AG08395 (cell line): ENCODE measurements at places on chromosomes 16 and 17.
A peak's percentile ranks its signal among the peaks of the same experiment; 100 is the strongest.

GRCh38 chr17:34261568-34262337 is 6.7 kb downstream of the CCL2 start:
- DNase-seq, result no peak

DNA sequence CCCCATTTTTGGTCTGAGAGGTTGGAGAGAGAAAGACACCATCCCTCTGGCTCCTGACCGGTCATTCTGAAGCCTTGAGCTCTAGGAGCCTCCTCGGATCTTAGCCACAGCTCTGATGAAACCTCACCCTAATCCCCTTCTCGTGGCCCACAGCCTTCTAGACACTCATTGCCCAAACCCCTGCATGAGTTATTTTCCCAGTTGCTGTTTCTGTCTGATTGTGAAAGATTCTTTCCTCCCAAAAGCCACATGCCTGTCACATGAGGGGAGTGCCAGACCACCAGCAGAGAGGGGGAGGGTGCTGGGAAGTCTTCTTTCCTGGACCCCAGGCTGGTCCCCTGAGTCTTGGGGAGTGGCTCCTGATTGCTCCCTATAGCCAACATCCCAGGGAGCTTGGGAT is 17.6 kb upstream of the ABR start:
- DNase-seq, result peak; percentile 68

DNA sequence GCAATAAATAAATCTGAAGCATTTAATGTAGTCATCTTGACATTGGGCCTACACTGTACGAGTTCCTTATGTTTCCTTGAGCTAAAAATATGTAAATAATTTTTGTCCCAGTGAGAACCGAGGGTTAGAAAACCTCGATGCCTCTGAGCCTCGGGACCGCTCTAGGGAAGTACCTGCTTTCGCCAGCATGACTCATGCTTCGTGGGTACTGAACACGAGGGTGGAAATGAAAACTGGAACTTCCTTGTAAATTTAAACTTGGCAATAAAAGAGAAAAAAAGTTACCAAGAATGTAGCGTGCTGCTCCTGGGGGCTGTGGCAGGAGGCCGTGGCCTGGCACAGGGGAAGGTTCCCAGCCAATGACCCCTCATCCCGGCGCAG is 74.1 kb downstream of the SOCS1 start:
- no peak for DNase-seq

- DNase-seq, result no peak
These were observed 2.5 kb upstream of the FBXL19 start for GRCh38 chr16:30920891-30921290.

DNA sequence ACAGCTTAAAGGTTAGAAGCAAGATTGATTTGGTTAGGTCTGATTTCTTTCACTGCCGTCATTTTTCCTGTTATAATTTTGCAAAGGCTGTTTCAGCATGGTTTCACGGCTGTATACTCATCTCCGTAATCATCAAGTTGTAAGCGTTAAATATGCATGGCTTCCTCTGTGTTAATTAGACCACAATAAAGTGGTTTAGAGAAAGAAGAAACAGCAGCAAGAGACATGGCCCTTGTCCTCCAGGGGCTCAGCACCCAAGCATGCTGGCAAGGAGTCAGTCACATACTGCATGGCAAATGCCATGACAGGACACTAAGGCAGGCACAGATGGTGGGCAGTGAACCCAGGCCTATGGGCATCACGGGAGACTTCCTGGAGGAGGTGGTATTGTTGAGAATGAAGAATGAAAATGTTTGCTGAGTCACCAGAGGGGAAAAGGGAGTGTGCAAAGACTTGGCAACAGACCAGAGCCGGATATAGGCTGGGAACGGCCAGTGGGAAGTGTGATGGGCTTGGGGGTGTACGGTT is 61.4 kb upstream of the PLCG2 start:
- no peak for DNase-seq

DNA sequence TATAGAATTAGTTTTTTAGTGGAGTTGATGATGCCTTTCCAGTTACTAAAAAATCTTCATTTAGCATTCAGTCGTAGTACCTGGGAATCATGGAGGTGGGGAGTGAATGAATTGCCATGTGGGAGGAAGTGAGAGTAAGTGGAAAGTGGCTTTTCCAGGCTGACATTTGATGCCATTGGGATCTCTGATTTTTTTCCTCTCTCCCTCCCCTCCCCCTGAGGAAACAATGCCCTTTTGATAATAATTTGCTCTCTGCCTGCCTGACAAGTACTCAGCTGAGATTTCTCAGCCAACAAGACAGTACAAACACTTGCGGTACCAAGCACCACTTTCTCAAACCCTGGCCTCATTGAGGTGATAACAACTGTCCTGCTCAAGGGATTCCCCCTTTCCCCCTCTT is 2.2 kb downstream of the UBE2Z start:
- DNase-seq, result no peak

- no peak for DNase-seq
These were observed 33.4 kb upstream of the TBX2 start for GRCh38 chr17:61366076-61366714.

DNA sequence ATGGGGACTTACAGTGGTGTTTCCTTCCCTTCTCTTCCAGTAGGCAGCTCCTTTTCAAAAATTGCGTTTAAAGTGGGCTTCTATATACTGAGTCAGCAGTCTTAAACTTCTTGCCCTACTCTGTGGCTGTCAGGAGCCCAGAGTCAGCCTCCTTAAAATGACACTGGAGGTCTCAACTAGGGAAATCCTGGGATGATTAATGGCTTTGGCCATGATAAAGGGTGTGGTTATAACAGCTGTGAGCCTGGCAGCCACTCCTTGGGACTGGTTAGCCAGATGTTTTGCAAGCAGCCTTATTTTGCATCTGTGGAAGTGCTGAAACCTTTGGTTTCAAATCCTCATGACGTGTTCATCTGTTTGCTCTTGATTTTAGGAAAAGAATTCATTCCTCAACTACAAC is 25.0 kb downstream of the TAC4 start:
- DNase-seq, result peak; percentile 59
